Activated B cell treated with CpG ODN at 0.5 μM for 24 hours (primary cell): ENCODE measurements at places on chromosomes 5 and 9.

- no peak for DNase-seq
Observed at GRCh38 chr9:33718987-33719386, 76.4 kb upstream of the PRSS3 start.

GRCh38 chr9:121261107-121261460 is 6.9 kb upstream of the GSN start:
- no peak for DNase-seq

GRCh38 chr5:98460536-98460935 is 312.9 kb upstream of the RGMB start:
- DNase-seq = no peak

DNA sequence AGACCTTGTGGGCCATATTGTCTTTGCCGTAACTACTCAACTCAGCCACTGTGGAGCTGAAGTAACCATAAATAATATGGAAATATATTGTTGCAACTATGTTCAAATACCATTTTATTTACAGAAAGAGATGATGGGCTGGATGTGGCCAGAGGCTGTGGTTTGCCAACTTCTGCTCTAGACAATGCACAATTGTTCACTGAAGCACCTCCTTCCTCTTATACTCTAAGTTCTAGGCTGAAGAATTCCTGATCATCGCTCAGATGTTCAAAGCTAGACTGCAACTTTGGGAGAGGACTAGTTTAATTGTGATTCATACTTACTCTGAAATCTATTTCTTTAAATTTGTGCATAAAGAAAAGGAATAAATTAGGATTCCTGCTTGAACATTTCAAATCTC is 245.0 kb downstream of the TAF11L14 start:
- no peak for DNase-seq

DNA sequence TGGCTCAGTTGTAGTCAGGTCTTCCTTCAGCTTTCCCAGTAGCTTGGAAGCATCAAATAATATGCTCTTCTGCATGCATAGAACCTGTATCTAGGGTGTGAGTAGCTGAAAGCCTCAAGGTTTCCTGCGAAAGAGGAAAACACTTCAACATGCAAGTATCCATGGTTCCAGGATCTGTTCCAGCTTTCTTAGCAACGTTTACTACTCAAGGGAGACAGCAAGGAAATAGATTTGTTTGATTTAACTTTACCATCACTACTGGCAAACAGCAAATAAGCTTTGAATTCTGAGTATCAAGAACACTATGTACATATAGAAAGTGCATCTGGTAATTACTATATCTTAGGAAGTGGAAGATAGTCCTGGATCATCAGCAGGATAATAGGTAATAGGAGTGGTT is 341.0 kb downstream of the PRR16 start:
- DNase-seq = no peak

DNA sequence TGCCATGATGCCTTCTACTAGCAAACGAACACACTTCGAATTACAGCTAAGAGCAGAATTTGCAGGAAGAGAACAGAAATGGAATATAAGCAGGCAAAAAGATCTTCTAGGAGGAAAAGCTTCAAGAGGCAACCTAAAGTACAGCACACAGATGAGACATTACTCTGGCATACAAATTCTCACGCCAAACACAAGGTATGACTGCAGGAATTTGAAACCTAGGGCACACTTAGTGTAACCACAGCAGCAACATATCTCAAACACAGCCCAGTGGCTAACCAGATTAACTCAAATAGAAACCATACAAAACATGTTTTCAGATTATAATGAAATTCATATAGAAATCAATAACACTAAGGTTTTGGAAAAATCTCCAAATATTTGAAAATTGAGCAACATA is 481.0 kb upstream of the RGMB start:
- DNase-seq = no peak

DNA sequence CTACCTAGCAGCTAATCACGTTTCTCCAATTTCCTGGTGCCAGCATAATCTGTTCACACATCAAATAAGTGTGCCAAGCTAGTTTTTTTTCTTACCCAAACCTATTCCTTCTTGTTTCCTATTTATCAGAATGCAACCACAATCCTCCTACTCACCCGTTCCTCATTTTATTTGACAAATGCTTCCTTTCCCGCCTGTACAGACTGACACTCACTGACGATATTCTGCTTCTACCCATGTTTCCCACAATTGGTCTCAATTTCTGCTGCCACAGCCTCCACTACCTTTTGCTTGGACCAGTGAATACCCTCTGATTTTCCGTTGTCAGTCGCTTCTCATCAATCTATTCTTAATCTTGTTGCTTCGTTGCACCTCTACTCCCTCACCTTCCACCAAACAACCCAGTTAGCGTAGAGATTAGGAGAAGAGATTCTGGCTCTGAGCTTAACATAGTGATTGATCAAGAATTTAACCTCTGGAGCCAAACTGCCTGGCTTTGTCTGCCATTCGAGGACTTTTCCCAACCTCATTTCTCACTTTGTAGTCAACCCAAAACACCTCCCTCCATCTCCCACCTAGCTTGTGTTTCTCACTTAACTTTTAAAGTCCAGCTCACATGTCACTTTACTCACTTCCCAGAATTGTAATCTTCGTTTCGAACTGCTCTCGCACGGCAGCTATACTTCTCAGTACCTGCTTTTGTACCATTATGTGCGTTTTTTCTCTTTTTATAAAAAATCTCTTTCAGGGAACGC is 729 bp upstream of the TMEM38B start:
- no peak for DNase-seq

DNA sequence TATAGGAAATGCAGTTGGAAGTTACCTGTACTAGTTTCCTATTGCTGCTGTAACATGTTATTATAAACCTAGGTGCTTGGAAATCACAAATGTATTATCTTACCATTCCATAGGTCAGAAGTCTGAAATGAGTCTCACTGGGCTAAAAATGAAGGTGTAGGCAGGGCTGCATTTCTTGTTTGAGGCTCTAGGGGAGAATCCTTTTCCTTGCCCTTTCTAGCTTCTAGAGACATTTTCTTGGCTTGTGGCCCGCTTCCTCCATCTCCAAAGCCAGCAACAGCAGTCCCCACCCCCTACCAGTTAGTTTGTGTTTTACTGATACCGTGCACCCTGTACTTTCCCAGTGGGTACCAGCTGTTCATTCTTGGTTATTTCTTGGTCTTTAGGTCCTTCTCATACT is 153.3 kb downstream of the SLF1 start:
- no peak for DNase-seq

- DNase-seq = no peak
Observed at GRCh38 chr9:72025906-72026305, 34.5 kb downstream of the C9orf57 start.

- DNase-seq = no peak
Observed at GRCh38 chr5:130337179-130337888, 433.1 kb downstream of the CHSY3 start.
